Iris pigment epithelial cell (primary cell): ENCODE measurements at places on chromosomes 7 and 10.
A peak's percentile ranks its signal among the peaks of the same experiment; 100 is the strongest.

DNA sequence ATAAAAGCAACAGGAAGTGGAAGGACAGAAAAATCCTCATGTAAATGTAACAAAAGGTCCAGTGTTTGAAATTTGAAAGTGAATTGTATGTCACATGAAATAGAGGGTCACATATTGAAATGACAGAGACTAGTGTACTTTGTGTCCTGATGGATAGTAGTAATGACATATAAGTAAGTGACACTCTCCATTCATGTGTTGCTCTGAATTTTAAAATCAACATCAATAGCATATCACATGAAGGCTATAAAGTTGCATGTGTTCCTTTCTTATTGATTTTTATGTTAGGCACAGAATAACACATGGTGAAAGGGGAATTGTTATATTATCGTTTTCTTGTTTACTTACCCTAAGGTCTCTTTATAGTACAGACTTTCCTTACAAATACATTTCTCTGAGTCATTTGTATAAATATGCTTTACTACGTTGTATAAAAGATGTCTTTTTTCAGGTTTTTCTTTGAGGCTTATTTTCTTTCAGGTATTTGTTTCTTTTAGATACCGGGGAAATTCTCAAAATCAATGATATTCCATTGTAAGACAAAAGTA lies 104.6 kb upstream of the CACNA2D1 start:
- DNase-seq: no peak

DNA sequence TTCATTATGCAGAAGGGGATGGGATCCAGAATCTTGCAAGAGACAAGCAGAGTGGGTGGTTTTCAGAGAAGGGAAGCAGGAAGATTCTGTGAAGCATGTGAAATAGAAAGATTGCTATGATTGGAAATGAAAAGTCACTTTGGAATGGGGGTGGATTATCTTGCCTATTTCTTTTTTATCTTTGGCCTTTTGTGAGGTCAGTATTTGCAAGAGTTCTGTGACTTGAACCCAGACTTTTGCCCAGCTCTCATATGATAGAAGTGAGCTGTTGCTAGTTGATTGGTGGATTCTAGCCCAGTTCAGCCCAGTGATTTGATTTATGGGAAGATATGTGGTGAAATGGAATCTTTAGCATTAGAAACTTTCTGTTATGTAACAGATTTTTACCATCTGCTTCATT lies 17.1 kb downstream of the ENTPD7 start:
- peak; percentile 97 for DNase-seq

- no peak for DNase-seq
Measured at GRCh38 chr10:96275685-96276418, 4.5 kb upstream of the BLNK start.

DNA sequence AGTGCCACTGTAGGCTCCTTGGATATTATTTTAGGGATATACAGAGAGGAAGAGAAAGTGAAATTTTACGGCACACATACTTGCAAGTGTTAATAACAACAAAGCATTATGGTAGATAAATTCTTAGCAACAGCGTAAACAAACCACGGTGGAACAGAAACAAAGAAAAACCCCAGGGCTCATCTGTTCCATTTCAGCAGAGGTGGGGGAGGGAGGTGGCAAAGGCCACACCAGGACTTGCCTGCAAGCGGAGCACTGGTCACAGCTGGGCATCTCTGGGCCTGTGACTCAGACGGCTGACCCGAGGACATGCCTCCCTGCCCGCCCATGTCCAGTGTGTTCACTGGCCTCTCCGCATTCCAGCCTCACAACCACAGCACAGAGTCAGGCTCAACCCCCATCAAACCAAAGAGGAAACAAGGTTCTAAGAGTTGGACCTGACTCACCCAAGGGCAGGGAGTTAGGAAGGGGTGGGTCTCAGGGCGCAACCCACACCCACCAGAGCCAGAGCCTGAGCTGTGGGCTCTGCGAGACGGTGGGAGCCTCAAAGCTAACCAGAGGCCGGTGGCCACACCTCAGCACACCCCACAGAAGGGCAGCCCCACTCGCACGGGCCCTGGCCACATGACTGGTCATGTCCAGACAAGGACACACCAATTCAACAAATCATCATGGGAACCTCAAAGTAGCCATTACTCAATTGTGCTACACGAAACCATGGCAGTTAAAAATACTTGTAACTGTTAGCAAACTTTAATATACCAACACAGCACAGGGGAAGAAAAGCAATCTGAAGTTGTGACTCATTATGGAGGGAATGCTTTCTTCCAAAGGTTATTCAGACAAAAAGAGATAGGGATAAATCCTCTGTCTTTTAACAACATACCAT lies 10.7 kb downstream of the ESYT2 start:
- peak; percentile 98 for DNase-seq

- DNase-seq: no peak
Measured at GRCh38 chr10:78777466-78777865, 291.3 kb upstream of the ZMIZ1 start.

GRCh38 chr10:30791197-30791611 lies 161.7 kb upstream of the LYZL2 start:
- no peak for DNase-seq
